AG08395 (cell line): ENCODE measurements at places on chromosomes 2 and 18.

GRCh38 chr2:189533288-189534035, 47.1 kb downstream of the SLC40A1 start:
- no peak for DNase-seq

- DNase-seq: no peak
Measured at GRCh38 chr18:9285604-9286003, 49.0 kb upstream of the TWSG1 start.

DNA sequence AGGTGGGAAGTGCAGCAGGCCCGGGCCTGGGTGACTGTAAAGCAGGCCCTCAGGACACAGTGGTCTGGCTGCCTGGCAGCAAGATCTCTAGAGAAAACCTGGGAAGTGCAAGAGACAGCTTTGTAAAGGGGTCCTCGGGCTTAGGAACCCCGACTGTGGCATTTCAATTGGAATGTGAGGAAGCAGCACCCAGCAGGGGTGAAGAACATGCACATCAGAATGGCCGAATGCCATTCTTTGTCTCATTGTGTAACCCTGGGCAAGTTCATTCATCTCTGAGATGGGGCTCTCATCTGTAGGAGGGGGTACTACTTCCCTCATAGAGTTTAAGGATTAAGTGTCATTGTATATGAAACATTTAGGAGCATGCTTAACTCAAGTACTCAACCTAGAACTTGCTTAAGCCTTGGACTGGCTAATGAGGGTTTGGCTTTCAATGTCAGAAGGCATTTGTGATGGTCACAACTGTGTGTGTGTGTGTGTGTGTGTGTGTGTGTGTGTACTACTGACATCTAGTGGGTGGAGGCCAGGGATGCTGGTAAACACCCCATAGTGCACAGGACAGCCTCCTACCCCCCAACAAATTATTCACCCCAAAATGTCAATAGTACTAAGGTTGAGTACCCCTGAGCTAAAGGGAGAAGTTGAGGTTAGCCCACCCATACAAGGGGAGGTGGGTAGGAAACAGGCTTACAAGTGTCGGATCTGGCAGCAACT, 29.3 kb downstream of the MEX3C start:
- no peak for DNase-seq

DNA sequence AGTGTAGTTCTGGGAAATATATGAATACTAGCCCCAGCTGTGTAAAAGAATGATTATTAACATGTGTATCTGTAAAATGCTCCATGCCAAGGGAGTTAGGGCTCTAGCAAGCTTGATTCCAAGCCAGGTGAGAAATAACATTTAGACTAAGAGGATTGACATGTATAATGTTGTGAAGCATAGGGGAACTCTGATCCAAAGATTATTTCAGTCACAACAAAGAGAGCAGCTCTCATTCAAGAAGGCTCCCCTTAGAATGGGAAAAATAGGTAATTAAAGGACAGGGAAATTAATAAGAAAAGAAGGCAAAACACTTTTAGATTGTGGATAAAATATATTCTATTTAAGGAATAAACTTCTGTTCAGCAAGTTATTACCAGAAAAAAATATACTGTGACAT, 347.3 kb upstream of the CDH7 start:
- no peak for DNase-seq

DNA sequence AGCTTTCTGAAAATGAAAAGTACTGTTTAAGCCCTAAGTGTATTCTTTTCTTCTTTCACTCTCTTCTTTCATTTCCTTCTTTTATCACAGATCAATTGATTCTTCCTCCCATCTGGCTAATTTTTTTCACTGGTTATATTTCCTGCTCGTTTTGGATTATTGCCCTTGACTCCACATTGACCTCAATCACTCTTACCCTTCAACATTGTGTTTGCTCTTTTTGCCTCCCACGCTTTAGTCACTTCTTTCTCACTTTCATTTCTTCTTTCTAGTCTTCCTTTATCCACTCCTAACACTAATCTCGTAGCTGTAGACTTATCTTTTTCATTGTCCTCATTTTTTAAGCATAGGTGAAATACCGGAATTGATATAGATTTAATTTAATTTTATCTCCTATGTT, 320.3 kb upstream of the VRK2 start:
- DNase-seq: no peak

DNA sequence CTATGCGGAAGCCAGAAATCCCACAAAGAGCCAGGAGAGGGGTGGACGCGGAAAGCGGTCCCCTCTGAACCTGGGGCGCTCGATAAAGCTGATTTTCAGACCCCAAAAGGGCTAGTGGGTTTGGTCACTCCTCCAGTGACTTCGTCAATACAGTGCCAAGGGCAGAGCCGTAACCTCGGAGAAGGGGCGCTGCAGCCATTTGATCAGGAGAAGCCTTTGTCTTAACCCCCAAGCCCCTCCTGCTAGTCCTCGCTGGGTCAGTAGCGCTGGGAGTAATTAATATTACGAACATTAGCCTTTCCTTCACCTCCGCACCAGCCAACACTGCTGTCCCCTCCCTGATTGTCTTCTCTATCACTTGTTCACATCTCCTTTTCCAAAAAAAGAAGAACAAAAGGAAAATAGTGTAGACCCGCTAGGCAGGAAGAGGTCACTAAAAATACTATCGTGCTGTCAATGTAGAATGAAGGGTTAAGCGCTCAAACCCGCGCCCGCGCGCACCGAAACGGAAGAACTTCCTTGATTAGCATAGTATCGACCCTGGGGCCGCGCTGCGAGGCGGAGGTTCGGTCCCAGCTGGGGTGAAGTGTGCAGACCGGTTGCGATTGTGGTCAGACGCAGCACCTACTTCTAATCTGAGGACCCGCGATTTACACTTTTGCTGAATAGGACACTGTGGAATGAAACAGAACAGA, 63.2 kb upstream of the MAPRE2 start:
- no peak for DNase-seq

- DNase-seq: no peak
Measured at GRCh38 chr2:160703648-160704585, 210.3 kb upstream of the RBMS1 start.

- no peak for DNase-seq
Measured at GRCh38 chr18:35368595-35368994, 8.5 kb downstream of the ZNF396 start.

- DNase-seq: no peak
Measured at GRCh38 chr2:233336541-233336940, 17.8 kb upstream of the DGKD start.

DNA sequence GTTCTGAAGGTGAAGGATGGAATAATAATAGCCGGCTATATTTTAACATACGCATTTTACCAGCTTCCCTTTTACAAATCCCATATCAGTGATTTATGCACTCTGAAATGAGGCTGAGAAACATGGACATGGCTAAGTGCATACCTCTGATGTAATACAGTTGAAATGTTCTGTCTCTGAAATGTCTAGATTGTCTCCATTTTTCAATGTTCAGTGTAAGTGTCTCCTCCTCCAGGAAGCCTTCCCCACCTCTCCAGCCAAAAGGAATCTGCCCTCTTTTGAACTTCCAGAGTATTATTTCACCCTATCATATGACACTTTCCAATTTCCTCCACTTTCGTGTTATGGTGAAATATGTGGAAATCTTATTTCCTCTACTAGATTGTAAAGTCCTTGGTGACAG, 29.5 kb upstream of the ME2 start:
- DNase-seq: no peak

- DNase-seq: no peak
Measured at GRCh38 chr2:136323935-136324334, 206.0 kb upstream of the CXCR4 start.

DNA sequence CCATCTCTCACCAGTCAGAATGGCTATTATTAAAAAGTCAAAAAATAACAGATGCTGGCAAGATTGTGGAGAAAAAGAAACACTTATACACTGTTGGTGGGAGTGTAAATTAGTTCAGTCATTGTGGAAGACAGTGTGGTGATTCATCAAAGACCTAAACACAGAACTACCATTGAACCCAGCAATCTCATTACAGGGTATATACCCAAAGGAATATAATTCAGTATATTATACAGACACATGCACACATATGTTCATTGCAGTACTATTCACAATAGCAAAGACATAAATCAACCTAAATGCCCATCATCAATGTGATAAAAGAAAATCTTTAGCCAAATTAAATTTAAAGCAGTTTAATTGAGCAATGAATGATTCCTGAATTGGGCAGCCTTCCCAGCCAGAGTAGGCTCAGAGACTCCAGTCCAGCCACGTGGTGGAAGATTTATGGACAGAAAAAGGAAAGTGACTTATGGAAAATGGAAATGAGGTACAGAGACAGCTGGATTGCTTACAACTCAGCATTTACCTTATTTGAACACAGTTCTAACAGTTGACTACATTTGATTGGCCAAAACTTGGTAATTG, 377.1 kb upstream of the SLC39A10 start:
- no peak for DNase-seq

- no peak for DNase-seq
Measured at GRCh38 chr2:227125506-227125905, 38.5 kb downstream of the COL4A4 start.

- no peak for DNase-seq
Measured at GRCh38 chr2:112949456-112949855, 28.4 kb upstream of the IL36G start.

- DNase-seq: no peak
Measured at GRCh38 chr2:18169893-18170175, 291.4 kb downstream of the KCNS3 start.

- no peak for DNase-seq
Measured at GRCh38 chr18:3935305-3935704, 485.3 kb downstream of the TGIF1 start.

DNA sequence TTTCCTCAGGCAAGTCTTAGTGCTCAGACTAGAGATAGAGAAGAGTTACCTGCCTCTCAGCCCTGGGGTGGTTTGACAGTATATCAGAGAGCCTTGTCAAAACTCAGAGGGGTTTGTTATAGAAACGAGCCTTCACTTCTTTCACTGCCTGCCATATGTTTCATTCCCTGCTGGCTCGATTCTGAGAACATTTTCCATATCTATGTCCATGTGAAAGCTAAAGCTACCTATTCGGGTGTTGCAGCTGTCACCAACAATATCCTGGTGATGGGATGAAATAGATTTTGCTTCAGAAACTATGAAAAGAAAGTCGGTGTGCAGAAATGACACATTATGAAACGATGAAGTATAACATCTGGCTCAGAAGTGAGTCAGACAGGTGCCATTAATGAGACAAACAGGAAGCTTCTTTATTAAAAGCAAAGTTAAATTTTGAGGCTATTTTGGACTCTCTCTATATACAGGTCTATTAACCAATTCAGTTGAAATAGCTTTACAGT, 56.1 kb upstream of the TANK start:
- DNase-seq: no peak

GRCh38 chr18:68627812-68628211, 87.1 kb downstream of the TMX3 start:
- no peak for DNase-seq

- no peak for DNase-seq
Measured at GRCh38 chr18:50665519-50665918, 105.6 kb downstream of the MAPK4 start.

DNA sequence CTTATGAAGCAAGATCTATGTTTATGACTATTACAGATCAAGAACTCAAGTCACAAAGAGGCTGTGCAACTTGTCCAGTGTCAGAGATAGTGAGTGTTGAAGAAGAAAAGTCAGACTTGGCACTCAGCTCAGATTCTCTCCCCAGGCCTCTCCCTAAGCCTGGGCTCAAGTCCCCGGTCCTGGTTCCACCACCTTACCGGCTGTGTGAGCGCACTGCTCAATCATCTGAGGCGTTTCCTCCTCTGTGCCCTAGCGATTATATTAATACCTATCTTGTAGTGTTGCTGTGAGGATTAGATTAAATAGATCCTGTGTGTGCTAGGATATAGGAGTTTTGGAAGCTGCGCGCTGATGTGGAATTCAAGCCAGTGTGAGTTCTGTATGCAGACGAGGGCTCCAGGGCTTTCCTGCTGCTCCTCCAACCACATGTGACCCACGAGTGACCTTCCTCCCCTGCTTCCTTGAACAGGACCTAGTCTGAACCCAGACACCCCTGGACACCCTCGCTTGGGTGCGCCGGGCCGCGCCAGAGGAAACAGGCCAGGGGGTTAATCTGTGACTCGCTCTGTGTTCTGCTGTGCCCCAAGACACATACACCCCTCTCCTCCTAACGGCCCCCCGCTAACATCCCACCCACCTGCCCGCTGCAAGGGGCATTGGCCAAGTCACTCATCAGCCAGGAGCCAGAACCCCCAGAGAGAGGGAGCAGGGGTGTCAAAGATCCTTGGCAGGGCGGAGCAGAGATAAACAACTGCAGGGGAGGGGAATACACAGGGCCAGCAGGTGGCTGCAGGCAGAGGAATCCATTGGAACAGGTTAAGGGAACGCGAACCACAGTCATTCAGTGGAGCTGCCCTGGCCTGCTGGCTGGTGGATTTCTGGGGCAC, 38.3 kb downstream of the TNS1 start:
- no peak for DNase-seq

DNA sequence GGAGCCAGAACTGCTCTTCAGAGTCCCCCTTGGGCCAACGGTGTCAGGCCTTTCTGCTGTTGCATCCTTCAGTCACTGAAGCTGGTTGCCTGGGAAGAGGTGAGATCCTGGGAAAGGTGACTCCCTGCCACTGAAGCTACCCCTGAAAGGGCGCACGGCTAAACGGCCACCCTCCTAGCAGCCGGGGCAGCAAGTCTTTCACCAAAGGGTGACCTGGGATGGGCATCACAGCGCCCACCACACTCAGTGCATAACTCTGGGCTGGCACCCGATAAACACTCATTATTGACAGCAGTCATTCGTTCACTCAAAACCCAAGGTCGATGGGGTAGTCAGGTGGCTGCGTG, 26.5 kb upstream of the FOSL2 start:
- DNase-seq: no peak
